ENCODE measurements at places on chromosomes 1 and 21.

DNA sequence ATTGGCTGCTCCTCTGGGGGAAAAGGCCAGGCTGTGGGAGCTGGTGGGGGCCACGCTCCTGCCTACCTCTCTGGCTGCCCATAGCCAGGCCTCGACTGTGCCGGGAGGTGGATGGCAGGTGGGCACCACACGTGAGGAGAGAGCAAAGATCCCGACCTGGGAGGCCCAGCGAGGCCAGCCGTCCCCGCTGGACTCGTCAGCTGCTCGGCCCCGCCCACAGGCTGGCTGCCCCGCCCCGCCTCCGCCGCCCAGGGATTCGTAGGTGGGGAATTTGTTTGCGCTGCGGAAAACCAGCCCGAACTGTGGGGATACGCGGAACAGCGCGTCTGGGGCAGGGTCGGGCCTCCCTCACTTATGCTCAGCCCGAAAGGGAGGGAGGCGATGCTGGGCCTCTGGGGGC is 31.7 kb downstream of the TP73 start:
- no peak for DNase-seq

DNA sequence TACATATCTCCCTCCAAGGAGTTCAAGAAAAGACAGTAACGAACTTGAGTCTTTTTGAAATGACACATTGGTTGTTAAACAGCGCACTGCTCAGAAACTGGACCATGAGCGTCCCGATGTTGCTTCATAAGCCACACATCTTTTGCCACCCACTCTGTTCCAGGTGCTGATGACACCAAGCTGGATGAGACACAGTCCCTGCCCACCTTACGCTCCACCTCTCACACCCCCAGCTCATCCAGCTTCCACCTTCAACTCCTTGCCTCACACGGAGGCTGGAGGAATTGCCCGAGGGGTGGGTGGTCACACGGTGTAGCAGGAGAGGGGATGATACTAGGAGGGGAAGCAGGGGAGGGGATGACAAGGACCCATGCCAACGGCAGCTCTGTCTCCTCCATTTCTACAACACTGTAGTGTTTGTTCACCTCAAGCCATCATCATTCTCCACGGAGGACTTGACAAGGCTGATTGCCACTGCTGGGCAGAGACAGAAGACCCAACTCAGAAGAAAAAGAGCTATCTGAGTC is 148.5 kb upstream of the TNR start:
- DNase-seq: no peak

GRCh38 chr1:181508486-181509165 is 25.3 kb downstream of the CACNA1E start:
- no peak for DNase-seq

GRCh38 chr1:78040484-78041089 is 5.2 kb upstream of the GIPC2 start:
- no peak for DNase-seq

DNA sequence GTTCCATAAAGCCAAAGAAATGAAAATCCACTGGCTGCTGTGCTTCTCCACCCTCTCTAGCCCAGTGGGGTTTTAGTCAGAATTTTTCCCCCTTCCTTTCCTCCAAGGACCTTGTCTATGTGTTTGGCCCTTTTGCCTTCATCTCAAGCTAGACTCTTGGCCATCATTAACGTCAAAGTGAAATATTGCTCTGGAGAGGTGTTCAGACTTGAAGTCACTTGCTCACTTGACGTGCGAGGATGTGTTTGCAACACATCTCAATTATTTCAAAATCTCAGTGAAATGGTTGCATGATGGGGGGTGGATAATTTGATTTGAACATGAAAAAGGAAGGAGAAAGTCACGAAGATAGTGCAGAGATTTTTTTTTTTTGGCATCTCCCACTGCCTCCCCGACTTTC is 13.6 kb downstream of the EVA1C start:
- no peak for DNase-seq

DNA sequence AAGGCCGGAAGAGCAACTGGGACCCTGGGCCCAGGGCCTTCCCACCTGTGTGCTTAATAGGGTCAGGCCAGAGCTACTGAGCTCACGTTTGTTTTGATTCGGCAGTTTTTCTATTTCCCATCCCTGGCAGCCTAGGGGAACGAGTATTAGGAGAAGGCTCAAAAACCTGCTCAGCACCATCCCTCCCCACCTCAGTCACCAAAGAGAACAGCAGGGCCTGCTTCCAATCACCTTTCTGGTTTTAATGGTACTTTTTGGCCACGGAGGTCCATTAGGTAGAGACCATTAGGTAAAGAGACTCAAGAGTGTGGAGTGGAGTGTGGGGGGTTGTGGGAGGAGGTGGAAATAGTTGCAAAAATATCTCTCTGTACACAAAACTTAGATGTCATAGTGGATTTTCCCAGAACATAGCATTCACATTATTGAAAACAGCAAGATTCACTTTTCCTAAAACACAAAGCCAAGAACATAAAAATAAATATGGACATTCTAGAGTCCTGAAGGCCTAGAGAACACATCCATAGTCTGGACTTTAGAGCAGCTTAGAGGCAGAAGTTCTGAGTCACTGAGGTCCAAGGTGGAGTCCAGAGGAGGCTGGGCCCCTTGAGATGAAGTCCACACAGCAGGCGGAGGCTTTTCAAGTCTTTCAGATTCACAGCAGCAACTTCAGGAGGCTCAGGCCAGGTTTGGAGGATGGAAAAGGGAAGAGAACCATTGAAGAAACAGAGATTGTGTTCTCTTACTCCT is 19.5 kb downstream of the NUAK2 start:
- DNase-seq: no peak

DNA sequence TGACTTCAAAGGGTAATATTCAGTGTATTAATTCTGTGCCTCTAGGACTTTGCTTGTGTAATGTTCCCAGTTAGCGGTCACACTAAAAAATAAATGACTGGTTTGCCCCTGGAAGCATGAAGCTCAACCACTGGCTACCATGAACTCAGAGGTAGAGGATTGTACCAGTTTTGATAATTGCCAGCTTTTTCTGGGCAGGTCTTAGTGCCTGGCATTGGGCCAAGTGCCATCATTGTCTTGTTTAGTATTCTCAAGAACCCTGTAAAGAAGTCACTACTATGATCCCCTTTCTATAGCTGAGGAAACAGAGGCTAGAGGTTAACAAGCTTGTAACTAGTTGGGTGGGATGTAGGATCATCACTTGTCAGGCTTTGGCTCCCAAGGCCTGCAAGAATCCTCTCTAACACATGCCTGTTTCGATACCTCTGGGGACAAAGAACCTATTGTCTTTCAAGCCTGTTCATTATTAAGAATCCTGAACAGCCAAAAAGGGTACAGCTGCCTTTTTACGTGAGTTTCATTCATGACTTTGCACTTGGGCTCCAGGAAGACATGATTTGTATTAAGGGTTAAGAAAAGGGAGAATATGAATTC is 121.9 kb upstream of the JUN start:
- DNase-seq: no peak

GRCh38 chr1:3663999-3664699 is 11.8 kb downstream of the TP73 start:
- DNase-seq: no peak

DNA sequence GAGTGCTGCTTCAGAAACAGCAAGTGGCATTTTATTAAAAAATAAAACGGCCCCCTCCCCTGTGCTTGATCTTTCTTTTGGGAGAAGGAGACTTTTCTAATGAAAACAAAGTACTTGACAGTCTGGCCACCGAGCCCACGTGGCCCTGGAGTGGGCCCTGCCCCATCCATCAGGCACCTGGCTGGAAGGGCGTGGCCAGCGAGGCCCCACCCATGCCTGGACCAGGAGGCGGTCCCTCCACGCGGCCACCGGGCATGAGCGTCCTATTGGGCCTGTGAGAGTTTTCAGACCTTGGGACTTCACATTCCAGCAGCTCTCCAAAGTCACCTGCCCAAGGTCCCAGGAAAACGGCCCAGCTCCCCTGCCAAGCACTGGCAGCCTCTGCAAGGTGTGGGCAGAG is 144.7 kb downstream of the CASZ1 start:
- DNase-seq: no peak

DNA sequence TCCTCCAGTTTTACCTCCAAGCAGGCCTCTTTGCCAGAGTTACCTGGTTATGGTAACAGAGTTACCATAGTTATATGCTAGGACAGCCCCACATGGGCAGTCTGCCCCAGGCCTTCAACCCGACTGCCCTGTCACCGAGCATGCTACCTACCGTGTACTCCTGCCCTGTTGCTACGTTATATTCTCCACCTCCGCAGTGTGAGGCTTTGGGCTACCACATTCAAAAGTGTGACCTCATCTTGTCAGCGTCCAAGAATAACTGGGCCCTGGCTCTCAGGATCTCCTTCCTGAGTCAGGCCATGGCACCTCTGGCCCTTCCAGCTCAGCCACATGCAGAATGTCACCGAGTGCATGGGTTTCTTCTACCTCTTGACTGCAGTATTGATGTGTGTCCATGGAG is 8.9 kb downstream of the MAPKAPK2 start:
- DNase-seq: no peak

GRCh38 chr1:61397935-61398334 is 315.6 kb downstream of the NFIA start:
- DNase-seq: no peak

DNA sequence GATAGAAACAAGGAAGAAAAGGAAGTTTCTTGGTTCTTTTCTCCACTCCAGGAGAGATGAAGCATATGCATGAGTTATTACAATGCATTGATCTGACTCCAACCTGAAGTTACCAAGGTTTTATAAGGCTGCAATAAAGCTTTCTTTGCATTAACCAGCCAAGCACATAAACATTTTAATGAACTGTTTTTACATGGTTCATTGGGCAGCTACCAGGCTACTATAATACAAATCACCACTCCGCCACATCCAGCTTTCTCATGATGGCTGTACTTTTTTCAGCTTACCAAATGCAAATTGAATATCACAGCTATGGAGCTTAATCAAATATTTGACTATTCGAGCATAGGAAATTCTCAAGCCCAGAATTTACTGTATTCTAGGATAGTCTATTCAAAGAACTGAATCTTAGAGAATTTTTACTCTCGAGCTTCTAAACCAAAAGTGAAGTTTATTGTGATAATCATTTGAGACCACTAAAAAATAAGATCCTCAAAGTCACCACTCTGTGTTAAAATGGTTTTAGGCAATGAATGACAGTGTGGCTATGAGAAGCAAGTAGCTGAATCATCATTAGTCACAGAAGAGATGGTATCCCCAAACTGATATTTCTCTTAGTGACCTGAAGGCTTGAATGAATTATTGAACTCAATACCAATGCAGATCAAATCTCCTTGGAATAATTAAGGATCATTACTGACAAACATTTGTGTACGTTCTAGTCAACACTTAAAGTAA is 58.6 kb upstream of the ZNF281 start:
- no peak for DNase-seq

DNA sequence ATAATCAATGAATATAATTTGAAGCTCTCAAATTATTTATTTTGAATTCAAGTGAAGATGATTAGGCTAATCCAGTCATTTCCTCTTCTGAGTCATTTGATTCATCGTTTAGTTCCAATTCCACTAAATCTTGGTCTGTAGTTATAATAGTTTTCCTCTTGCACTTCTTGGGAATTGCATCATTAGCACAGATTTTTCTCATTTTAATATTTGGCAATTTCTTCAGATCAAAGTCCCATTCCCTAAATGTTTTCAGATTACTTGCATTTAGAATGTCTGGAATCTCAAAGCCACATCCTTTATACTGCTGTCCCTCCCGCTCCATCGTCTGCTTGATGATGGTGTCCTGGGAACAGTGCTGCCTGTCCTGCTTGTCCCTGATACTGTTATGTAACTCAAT is 43.5 kb downstream of the MAST2 start:
- DNase-seq: no peak

DNA sequence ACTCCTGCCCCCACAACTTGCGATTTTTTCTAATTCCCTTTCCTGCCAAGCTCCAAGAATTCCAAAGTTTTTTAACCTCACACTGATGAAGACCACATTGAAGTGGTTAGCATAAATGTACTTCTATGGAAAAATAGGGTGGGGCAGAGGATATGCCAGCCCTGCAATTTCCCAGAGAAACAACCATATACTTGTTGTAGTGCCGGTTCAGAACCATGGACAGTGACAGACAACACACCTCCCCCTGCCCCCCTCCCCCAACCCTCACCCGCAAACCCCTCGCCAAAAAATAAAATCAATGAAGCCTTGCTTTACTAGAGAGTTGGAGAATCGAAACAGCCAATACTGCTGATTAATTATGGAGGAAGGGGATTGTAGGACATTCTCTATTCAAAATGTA is 109.5 kb upstream of the GRIK3 start:
- DNase-seq: no peak

- no peak for DNase-seq
Measured at GRCh38 chr1:184302346-184302745, 84.5 kb upstream of the C1orf21 start.

- DNase-seq: no peak
Measured at GRCh38 chr1:246425895-246426294, 81.2 kb downstream of the SMYD3 start.

DNA sequence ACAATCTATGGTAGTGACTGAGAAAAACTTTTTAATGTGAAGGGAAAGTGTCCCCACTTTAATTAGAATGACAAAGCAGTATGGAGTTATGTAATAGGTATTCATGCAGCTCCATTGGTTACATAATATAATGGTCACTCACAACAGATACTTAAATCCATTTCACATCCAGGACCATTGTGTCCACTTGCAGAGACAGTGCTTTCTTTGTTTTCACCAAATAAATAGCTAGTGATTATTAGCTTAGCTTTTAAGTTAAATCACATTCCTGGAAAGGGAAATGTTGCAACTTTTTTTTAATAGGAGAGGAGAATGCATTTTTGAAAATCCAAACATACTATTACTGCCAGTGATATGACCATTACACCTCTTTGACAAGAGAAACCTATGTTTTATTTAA is 22.9 kb downstream of the RGL1 start:
- DNase-seq: no peak

DNA sequence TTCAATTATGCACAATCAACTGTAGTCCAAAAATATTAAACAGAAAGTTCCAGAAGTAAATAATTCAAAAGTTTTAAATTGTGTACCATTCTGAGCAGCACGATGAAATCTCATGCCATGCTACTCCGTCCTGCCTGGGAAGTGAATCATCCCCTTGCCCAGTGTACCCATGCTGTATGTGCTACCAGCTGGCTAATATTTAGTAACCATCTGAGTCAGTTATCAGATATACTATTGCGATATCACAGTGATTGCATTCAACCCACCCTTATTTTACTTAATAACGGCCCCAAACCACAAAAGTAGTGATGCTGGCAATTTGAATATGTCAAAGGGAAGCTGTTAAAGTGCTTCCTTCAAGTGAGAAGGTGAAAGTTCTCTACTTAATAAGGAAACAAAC is 56.2 kb downstream of the EVI5 start:
- DNase-seq: no peak

- DNase-seq: no peak
Measured at GRCh38 chr21:29359718-29360117, 61.0 kb downstream of the BACH1 start.

- DNase-seq: no peak
Measured at GRCh38 chr1:96515925-96516324, 205.7 kb upstream of the PTBP2 start.

- DNase-seq: no peak
Measured at GRCh38 chr1:154751690-154752089, 118.4 kb downstream of the KCNN3 start.

- DNase-seq: no peak
Measured at GRCh38 chr1:247482747-247483146, 24.8 kb upstream of the OR2B11 start.

- no peak for DNase-seq
Measured at GRCh38 chr21:27220416-27220815, 253.5 kb upstream of the ADAMTS5 start.

All from SW 1271 (cell line).